Caco-2 (cell line): ENCODE measurements at places on chromosomes 3 and 15. TPM values are rescaled to one million over a fixed set of nuclear protein-coding genes. Genes with fewer than 3 reads are reported as not detected.

- no peaks in the 10 kb centered on the region for H3K4me1 ChIP-seq
- H3K27me3 ChIP-seq = no peaks in the 10 kb centered on the region; the same call in 1 of the 2 replicates
- no peak overlapping the region for H3K27ac ChIP-seq
- no peak overlapping the region for H3K4me3 ChIP-seq
- no peaks in the 10 kb centered on the region for H3K36me3 ChIP-seq
These were observed 276.9 kb downstream of the TLE3 start for GRCh38 chr15:69820819-69821218.

DNA sequence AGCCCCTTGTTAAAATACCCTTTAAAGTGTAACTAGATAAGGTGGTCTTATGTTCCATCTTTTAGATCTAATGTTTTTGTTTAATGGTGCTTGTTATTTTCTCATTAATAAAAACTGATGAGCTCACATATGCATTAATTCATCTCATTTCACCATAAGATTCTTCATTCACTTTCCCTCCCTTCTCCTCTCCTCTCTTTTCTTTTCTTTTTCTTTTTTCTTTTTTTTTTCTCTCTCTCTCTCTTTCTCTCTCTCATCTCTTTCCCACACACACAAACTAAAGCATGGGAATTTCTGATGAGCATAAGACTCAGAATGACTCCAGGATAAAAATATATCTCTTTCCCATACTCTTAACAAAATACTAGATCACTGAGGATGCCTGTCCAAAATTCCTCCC, 49.6 kb downstream of the MECOM start:
- DNase-seq = no peak
- H3K4me1 ChIP-seq = peaks cover 3% of the 10 kb centered on the region; the same call in 1 of the 2 replicates
- no peaks in the 10 kb centered on the region for H3K36me3 ChIP-seq
- no peak overlapping the region for H3K4me3 ChIP-seq
- H3K27me3 ChIP-seq = no peaks in the 10 kb centered on the region

- peaks cover 11% of the 10 kb centered on the region for H3K4me1 ChIP-seq
- H3K27me3 ChIP-seq = no peaks in the 10 kb centered on the region
- H3K4me3 ChIP-seq = no peak overlapping the region
- H3K36me3 ChIP-seq = no peaks in the 10 kb centered on the region
- DNase-seq = no peak
These were observed 17.2 kb upstream of the CRABP1 start for GRCh38 chr15:78322724-78323521.

DNA sequence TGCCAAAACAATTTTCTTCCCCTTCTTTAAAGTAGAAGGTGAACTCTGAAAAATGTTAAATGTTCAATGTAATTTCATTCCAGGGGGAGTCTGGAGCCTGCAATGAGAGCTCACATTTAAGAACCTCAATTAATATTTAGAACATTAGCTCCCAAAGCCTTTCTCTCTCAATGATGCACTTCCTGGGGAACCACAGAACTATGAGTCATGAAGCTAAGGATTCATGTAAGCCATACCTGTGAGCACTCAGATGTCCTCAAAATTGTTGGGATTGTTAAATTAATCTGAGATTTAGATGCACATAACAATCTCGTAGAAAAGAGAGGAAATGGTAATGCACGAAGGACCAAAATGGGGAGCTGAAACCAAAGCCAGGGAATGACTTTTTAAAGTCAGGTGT, 244.2 kb upstream of the LRIG1 start:
- DNase-seq = no peak
- no peak overlapping the region for H3K4me3 ChIP-seq
- no peaks in the 10 kb centered on the region for H3K27me3 ChIP-seq
- no peak overlapping the region for H3K27ac ChIP-seq
- no peaks in the 10 kb centered on the region for H3K4me1 ChIP-seq

Gene NANOGP8
- total RNA-seq = not detected in 2 replicates

DNA sequence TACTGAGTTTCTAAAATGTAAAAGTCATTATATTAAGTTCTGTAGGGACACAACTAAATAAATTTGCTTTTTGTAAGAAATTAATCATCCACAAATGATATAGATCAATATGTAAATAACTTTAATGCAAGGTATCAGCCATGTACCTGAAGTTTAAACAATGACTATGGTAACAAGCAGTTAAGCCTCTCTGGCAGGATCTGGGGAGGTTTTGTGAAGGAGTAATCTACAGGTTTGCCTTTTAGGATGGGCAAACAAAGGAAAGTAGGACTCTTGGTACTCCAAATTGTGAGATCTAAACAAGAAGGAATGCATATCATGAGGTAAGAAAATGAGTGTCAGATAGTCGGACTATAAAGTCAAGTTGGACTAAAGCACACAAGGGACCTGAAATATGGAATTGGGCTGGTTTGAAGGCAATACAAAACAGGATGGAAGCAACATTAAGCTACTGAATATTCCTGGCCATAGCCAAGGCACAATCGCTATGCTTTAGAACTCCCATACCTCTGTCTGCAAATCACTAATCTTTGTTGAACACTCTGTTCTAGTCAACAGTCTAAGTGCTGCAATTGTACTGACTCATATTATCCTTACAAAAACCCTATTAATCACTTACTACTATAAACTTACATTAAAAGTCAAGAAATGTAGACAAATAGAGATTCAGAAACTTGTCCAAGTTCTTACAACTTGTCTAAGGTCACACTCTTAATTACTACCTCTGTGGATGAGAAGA, 412.8 kb downstream of the DIPK2A start:
- no peak overlapping the region for H3K27ac ChIP-seq
- H3K36me3 ChIP-seq = no peaks in the 10 kb centered on the region
- H3K27me3 ChIP-seq = no peaks in the 10 kb centered on the region
- H3K4me3 ChIP-seq = no peak overlapping the region
- H3K4me1 ChIP-seq = peaks cover 20% of the 10 kb centered on the region
- DNase-seq = no peak

- no peaks in the 10 kb centered on the region for H3K27me3 ChIP-seq
- no peak for DNase-seq
- H3K4me1 ChIP-seq = no peaks in the 10 kb centered on the region
- no peaks in the 10 kb centered on the region for H3K36me3 ChIP-seq
- no peak overlapping the region for H3K4me3 ChIP-seq
These were observed 218.7 kb downstream of the KCNMB2 start for GRCh38 chr3:178754852-178755510.

- no peak for DNase-seq
- H3K27ac ChIP-seq = peak overlapping the region; percentile 65
- no peaks in the 10 kb centered on the region for H3K27me3 ChIP-seq
These were observed 11.8 kb downstream of the CPN2 start for GRCh38 chr3:194339356-194339755.

Gene IQCB1
- total RNA-seq = 36.1 and 36.4 TPM in 2 replicates
